Stimulated activated CD4-positive, alpha-beta T cell treated with anti-CD3 and anti-CD28 coated beads, Interleukin-15, amount 100 ng/mL, for 1 hour (primary cell): ENCODE measurements at places on chromosomes 1 and 21.

- no peak for DNase-seq
These were observed 1186.6 kb downstream of the MRPL39 start for GRCh38 chr21:24420689-24421088.

DNA sequence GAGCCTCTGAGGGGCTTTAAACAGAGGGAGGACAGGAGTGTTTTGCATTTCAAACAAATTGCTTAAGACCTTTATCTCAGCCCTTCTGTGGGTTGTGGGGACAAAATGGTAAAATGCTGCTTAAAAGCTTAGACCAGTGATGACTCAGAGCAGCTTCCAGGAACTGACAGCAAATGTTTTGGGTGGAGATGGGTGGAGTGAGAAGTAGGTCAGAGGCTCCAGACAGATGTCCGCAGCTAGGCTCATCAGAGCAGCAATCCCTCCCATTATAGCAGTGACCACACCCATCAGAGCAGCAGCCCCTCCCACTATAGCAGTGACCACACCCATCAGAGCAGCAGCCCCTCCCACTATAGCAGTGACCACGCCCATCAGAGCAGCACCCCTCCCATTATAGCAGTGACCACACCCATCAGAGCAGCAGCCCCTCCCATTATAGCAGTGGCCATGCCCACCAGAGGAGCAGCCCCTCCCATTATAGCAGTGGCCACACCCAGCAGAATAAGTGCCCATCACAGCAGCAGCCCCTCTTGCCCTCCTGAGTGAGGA, 532.2 kb downstream of the MATN1 start:
- no peak for DNase-seq

DNA sequence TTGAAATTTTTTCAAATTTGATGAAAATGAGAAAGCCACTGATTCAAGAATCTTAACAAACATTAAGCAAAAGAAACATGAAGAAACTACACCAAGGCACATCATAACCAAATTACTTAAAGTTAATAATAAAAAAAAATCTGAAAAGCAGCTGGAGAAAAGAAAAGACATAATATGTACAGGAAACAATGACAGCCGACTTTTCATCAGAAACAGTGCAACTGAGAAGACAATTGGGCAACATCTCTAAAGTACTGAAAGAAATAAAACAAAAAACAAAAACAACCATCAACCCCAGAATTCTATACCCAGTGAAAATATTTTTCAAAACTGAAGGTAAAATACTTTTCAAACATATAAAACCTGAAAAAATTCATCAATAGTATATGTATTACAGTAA, 73.8 kb upstream of the DMRTA2 start:
- DNase-seq: no peak

DNA sequence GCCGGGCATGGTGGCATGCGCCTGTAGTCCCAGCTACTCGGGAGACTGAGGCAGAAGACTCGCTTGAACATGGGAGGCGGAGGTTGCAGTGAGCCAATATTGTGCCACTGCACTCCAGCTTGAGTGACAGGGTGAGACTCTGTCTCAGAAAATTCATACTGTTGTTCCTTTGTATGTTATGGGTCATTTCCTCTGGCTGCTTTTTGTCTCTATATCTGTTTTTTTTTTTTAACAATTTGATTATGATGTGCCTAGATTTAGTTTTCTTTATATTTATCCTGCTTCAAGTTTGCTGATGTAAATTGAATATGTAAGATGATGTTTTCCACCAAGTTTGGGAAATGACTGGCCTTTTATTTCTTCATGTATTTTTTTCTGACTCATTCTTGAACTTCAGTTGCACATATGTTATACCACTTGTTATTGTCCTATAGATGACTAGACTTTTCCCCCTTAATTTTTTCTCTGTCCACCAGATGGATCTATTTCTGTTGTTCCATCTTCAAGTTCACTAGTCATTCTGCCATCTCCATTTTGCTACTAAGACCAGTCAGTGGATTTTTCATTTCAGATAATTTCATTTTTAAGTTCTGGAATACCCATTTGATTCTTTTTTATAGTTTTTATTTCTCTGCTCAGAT, 173.5 kb downstream of the GALNT2 start:
- DNase-seq: no peak

- DNase-seq: no peak
These were observed 115.0 kb downstream of the UBE2U start for GRCh38 chr1:64318428-64318827.

DNA sequence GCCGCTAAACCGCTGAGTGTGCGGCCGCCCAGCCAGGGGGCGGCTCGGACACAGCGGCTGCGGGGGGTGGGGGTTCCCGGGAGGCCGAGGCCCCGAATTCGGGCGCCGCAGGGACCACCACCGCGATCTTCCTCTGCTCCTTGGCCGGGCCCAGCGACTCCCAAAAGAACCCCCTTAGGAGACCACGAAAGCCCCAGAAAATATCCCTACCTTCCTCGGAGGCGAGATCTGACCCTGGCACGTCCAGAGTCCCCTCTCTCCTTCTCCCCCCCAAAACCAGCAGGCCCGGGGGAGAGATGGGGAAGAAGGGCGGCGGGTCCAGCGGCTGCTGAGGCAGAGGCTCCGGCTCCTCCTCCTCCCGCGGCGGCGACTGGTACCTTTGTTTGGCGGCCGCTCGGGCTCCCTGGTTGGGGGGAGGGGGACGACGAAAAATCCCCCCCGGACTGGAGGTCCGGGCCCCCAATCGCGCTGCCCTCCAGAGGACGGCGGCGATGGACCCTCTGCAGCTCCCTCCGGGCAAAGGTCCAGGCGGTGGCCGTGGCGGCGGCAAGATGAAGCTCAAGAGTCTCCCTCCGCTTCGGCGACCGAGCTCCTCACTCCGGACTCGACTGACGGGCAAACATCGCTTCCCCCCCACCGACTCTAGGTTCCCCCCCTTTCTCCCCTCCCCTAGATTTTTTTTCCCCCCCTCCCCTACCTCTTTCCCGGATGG, at the start of gene ARID4B:
TSS of gene ARID4B (minus strand) at position 621 of the 712 bp plus-strand sequence. CDS start 1,260 bp downstream, outside the sequence.
- DNase-seq: no peak

DNA sequence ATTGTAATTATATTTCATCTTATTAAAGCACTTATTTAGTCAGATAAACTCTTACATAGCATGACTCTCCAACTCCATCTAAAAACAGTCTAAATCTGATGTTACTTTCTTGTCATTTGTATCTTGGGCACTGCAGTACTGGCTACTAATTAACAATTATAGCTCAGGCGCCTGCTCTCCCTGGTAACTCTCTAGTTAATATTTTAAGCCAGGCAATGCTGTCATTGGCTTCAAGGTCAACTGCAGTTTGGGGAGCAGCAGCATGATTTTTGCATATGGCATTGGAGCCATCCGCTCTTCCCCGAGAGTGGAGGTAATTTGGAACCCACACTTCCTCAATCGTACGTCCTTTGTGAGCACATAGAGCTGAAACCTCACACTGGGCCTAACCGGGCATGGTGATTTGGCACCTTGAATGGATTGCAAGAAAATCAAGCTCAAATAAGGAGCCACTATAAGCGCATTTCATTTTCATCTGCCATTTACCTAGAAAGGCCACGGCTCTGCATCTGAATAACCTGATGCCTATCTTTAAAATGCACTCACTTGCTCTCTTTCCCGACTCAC, 187.7 kb downstream of the KAZN start:
- no peak for DNase-seq

DNA sequence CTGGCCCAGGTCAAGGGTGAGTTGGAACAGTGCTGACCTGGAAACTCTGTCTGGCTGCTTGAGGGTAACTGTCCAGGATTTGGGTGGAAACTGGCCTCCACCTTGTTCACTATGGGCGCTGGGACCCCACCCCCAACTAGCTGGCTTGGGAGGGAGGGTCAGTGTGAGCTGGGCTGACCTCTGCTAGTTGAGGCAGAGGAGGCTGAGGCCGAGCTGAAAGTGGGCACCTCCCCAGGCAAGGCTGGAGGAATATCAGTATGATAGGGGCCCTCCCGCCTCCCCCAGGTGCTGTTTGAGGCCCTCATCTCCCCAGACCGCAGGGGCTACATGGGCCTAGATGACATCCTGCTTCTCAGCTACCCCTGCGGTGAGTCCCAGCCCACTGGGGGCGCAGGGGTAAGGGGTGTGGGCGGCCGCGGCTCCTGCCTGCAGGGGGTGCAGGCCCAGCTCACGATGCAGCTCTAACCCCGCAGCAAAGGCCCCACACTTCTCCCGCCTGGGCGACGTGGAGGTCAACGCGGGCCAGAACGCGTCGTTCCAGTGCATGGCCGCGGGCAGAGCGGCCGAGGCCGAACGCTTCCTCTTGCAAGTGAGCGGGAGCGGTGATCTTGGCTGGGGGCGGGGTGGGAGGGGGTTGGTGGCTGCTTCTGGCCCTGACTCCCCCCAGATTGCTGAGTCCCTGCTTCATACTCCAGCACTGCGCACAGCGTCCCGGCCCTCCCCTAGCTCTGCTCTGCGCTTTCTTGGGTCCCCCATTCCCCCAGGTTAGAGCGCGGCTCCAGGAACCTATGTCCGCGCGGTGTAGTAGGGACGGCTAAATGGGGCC, 22.9 kb downstream of the PTPRU start:
- DNase-seq: no peak

- no peak for DNase-seq
These were observed 66.5 kb downstream of the SH3BGR start for GRCh38 chr21:39518055-39518846.

- no peak for DNase-seq
These were observed 267.9 kb downstream of the ZNF326 start for GRCh38 chr1:90262791-90263190.

GRCh38 chr21:44748621-44749020, 37.2 kb upstream of the TSPEAR start:
- no peak for DNase-seq

DNA sequence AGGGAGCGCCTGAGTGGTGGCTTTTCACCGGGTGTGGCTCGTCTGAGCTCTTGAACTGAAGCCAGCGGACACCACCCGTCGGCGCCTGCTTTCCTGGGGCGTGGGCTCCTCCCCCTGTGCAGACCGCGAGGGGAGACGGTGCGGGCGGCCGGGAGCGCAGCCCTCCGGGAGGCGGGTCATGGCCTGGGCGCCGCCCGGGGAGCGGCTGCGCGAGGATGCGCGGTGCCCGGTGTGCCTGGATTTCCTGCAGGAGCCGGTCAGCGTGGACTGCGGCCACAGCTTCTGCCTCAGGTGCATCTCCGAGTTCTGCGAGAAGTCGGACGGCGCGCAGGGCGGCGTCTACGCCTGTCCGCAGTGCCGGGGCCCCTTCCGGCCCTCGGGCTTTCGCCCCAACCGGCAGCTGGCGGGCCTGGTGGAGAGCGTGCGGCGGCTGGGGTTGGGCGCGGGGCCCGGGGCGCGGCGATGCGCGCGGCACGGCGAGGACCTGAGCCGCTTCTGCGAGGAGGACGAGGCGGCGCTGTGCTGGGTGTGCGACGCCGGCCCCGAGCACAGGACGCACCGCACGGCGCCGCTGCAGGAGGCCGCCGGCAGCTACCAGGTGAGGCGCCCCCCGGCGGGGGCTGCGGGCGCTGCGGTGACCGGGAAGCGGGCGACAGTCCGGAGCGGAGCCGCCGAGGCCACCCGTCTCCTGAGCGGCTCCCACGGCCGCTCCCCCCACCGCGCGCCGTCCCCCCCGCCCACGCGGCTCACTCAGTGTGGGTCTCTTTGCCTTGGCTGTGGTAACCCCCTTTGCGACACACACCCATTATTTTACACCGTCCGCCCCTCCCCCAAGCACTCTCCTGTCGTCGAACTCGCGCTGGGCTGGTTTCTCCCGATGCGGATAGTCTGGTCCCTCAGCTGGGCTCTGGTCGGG, at the start of gene TRIM58:
TSS of gene TRIM58 (plus strand) at position 119 of the 916 bp plus-strand sequence. CDS start at position 179, 60 bp downstream.
- no peak for DNase-seq

- no peak for DNase-seq
These were observed 87.3 kb upstream of the TLR5 start for GRCh38 chr1:223230161-223230881.

DNA sequence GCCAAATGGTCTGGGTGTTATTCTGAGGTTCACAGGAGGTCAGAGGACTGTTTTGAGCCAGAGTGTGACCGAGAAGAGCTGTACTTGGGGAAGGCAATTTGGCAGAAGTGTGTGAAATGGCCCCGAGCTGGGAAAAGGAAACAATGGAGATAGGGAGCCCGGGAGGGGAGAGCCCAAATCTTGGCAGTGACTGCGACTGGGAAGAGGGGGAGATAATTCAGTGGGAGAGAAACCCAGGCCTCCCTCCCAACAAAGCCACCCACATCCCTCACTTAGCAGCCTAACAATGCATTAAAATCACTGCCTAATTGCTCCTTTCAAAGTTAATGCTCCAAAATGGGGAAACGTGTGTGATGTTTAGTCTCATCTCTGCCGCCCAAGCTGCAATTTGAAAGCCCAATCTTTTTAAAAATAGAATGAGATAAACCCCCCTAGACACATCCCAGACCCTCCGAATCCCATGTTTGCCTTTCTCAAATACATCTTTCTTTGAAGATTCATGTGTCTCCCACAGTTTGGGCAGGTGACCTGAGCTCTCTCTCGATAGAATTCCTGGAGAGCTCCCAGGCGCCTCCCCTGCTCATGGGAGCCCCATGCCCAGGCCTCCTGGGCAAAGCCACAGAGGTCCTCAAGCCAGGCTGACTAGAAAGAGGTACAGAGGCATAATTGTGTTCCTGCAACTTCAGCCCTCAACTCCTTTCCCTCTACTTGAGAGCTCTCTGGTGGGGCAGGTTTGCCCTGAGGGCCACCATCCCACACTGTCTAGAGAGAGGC, 17.3 kb downstream of the LRRC52 start:
- DNase-seq: no peak

DNA sequence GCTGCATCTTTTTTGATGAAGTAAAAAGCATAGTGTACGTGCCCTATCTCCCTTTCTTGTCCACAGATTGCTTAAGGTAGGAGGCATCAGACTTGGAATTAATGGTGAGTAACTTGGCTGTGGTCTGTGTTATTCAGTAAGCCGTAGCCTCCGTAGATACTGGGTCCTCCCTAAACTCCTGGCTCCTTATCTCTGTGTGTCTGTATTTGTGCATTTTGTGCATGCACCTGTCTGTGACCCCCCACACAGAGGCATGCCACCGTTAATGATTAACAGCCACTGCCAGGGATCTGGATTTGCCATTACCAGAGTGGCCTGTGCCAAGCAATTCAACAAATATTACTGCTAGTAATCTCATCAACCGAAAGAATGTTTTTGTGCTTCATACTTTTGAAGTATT, 31.9 kb downstream of the MAP3K21 start:
- no peak for DNase-seq

DNA sequence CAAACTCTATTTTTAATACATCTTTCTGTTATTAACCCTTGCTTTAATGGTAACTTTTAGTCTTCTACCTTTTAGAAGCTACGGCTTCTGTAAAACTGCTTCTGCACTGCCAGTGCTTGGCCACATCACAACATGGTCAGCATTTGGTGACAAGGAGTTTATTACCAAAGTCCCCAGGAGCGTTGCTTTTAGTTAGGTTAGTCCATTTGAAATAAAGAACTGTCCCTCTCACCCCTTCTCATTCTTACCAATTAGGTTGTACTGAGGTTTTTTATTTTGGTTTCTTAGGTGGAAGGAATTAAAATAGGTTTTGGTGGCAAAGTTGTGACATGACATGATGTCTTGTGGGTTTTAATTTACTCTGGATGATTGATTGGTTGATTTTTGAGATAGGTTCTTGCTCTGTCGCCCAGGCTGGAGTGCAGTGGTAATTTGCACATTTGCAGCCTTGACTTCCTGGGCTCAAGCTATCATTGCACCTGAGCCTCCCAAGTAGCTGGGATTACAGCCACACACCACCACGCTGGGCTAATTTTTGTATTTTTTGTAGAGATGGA, 39.2 kb downstream of the SPEN start:
- no peak for DNase-seq
